Adipocyte (in vitro differentiated cells): ENCODE measurements at places on chromosomes 3 and 15.

DNA sequence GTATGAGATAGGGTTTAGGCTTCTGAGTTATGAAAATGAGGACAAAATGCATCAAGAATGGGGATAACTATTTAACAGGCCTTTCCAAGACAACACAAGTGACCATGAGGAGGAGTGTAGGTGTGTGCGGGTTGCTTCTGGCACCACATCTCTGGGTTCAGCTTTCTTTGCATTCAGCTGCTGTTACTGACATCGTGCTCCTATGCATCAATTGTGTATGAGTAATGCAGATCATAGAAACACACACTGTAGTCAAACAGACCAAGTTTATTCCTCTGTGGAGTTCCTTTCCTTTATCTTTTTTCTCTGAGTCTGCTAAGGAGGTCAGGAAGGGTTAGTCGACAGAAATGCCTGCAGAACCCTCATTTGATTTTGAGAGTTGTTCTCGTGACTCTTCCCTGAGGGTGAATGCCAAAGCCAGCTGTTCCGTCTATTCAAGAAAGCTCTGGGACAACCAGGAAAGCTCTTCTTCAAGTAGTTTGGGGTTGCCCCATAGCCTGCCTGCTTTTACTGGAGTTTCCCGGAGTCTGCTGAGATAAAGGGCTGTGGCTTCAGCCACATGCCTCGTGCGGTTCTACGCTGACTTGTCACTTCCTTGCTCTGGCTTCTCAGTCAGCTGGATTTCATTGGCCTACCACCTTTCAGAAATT is 136.7 kb upstream of the TLE3 start:
- DNase-seq = peak; percentile 76

GRCh38 chr15:38941399-38941953 is 376.9 kb upstream of the RASGRP1 start:
- DNase-seq = peak; percentile 32

DNA sequence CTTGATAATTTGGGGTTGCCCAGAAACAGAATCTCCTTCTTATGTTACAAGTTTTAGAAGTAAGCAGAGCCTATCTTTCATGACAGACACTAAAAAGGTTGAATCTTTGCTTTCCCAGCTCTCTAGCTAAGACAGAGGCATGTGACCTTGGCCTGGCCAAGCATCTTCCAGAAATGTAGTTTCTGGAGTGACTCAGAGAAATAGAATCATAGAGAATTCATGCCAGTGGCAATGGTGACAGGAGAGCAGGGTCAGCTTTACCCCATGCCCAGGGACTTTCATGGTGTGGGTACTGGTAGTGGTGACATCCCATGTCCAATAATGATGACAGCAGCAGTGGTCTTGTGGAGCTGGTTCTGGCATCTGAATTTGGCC is 4.0 kb upstream of the PARP6 start:
- no peak for DNase-seq

DNA sequence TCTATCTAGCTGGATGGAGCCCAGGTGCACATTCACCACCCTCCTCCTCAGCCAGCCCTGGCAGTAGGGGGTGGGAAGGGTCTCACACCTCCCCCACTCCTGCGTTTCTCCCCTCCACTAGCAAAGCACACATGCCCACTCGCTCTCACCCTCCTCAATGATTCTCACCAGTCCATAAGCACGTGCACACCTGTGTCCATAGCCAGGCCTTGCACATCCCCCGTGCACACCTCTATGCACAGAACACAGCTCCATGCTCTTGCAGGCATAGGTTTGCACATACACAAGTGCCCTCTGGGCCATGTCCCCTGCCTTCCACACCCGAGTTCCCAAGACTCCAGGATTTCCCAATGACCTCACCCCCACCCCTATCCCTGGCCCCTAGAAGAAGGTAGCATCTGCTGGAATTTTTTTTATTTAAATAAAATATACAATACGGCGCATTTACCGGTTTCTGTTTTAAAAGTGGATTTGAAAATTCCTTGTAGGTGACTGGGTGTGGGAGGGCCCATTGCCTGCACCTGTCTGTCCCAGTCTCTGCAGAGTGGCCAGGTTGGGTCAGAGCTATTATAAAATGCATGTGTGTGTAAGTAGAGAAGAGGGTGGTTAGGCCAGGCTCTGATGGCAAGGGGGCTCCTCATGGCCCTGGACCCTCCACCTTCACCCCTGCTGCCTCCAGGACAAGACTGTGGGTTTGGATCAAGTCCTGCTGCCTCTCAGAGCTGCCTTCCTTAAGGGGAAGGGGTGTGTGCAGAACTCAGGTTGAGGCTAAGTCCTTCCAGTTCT is 49.1 kb downstream of the HCN4 start:
- no peak for DNase-seq

DNA sequence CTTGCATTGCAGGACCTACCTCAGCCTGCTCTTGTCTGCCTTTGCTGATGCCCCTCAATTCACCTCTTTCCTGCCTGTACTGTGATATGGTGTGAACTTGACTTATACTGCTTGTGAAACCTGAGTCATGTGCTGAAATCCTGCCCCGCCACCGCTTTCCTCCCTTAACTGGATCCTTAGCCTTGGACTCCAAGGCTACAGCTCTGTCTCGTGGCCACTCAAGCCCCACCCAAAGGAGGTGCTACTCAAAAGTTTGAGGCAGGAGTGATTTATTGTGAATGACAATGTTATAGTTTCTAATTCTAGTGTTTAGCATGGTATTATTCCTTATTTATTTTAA is 56.1 kb downstream of the MYZAP start:
- DNase-seq = no peak

DNA sequence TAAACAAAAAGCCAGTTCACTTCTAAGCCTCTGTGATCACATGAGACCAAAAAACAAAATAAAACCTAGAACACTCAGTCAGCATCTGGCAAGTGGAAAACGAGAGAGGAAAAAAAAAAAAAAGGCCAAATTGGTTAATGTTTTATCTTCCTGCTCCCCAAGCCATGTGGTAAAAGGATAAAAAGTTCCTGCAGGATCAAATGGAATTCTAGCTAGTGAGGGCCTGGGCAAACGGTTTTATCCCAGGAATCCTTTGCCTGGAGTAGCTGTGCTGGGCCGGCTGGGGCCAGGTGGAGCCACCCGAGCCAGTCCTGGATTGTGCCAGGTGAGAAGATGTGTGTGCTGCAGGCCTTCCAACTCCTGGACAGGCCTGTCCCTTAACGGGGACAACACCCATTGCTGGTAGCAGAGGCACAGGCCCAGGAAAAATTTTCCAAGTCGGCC is 13.2 kb downstream of the SMAD6 start:
- DNase-seq = no peak

DNA sequence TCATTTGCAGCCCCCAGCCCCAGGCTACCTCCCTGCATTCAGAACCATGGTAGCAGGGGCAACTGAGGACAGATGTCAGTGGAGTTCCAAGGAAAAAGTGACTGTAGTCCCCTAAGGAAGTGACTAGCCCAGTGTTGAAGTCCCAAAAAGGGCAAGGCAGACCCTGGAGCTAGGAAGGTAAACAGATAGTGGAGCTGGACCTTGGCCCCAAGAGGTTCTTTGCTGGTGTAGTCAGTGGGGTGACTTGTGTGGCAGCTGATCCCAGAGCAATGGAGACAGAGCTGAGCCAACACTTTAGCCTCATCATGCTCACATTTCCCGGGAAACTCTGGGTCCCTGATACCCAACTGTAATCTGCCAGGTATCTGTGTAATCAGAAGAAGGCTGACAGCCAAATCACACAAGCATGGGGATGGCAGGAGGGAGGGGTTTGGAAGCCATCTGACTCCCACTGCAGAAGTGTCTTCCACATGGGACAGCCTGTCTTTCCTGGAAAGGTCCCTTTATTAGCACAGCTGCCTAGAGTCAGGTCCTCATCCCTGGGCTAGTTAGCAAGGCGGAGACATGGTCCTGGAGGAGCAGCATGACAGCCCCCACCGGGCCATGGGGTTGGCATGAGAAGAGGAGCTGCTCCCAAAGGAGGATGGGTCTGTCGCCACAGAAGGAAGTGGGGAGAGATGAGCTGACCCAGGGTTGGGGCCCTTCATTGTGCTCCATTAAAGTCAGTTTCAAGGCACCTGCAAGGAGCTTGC is 39.8 kb downstream of the PXYLP1 start:
- no peak for DNase-seq

- DNase-seq = peak; percentile 75
Observed at GRCh38 chr3:10344147-10344943, 23.4 kb upstream of the SEC13 start.

- DNase-seq = no peak
Observed at GRCh38 chr15:98121957-98122356, 161.5 kb downstream of the ARRDC4 start.

GRCh38 chr15:81314378-81314777 is 9.6 kb downstream of the STARD5 start:
- no peak for DNase-seq

DNA sequence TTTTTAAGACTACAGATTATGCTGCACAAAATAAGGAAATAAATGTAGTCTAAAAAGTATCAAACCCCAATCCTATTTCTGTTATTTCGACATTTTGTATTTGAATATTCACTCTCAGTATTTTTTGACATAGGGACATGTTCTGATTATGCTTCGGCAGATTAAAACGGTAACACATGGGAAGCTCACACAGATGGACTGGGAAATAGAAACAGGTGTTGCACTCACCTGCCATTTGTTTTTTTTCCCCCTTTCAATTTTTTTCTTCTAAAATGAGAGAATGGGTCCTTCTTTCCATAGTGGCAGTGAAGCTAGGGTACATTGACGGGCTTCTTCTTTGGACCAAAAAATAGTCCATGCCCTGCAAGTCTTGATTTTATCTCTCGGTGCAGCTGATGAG is 163.1 kb downstream of the MYRIP start:
- DNase-seq = no peak

- DNase-seq = no peak
Observed at GRCh38 chr15:97026781-97027180, 696.3 kb downstream of the NR2F2 start.

DNA sequence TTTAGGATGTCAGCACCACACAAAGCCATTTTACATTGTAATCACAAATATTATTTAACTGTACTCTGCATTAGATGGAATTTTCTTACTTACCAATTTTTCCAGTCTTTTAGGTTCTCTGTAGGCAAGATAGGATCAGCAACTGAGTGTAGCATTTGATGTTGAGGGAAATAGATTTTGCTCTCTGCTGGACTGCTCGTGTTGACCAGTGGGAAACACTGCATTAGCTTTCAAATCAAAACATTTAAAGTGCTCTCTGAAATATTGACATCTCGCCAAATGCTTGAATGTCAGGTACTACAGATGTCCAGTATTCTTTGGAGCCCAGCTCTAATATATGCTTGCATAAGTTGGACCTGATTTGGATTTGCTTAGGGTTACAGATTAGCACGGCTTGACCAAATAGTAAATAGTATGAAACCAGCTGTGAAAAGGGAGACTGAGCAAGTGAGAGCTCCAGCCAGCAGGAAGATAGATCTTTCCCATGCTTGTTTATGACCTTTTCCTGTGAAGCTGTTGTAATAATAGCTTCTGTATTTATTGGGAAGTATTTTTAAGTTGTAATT is 29.5 kb downstream of the P2RY14 start:
- DNase-seq = no peak

DNA sequence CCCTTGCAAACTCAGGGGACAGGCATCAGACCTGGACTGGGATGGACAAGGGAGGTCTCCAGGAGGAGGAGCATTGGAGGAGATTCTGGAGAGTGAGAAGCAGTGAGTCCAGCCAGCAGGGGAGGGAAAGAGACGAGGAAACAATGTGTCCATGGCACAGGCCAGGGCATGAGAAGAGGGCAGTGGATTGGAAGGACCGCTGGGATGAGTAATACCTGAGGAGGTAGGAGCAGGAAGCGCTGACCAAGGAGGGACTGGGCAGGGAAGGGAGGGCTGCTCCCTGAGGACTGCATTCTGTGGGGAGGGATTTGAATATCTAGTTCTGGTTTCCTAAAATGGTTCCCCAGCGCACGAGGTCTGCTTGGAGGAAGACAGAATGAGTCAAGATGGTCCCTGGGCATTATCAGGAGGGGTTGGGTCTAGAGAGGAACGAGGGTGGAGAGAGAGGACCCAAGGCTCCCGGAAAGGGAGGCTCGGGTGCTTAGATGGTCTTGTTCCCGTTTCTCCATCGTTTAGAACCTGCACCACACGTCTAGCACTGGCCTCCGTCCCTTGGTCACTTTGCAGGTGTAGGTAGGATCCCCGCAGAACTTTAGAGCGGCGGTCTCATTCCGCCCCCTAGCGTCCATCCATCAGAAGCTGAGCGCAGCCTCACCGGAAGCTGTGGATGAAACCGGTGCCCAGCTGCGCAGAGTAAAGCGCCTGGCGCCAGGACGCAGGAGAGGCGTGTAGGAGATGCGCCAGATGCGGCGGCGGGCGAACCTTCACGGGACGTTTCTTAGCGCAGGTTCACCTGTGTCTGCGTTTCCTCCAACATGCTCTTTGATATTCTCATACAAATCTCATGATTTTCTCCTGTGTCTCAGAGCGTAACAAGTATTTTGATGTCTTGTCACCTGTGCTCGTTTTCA is 190.7 kb upstream of the NDN start:
- no peak for DNase-seq

- no peak for DNase-seq
Observed at GRCh38 chr3:51617597-51617996, 53.5 kb upstream of the TEX264 start.

DNA sequence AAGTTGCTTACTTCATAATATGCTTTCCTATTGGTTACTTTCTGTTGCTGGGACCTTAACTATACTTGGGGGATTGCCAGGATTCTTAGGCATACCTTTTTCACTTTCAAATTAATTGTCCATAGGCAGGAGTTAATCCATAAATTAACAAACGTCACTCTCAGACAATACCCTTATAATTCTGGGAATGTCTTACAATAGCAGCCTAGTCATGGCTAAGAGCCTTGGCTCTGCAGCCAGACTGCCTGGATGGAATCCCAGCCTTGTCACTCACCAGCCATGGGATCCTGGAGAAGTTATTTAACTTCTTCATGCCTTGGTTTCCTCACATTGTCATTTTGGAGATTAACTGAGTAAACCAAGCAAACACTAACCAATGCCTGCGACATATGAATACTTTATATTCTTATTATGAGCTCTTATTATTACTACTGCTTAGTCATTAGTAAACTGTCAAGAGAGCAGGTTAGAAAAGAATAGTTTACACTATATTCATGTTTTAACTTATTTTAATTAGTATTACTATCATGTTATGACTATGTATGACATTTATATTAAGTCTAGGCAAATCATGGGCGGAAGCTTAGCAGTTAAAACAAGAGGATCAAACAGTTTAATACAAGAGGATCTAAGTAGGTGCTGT is 29.0 kb downstream of the GYG1 start:
- DNase-seq = no peak

DNA sequence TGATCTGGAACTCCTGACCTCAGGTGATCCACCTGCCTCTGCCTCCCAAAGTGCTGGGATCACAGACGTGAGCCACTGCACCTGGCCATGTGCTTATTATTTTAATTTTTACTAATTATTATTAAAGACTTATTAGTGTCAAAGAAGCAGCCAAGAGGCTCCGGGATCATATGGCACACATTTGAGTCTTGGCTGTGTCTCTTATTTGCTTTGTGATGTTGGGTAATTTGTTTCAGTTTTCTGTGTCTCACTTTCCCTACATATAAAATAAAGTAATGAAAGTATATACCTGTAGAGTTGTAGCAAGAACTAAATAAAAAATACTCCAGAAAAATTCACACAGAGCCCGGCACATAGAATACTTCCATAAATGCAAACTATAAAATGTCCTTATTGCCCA is 238.0 kb upstream of the TBL1XR1 start:
- no peak for DNase-seq
